Head of caudate nucleus (tissue), 42 donors: ENCODE measurements at places on chromosomes 11 and 22.
A peak's percentile ranks its signal among the peaks of the same experiment; 100 is the strongest.

DNA sequence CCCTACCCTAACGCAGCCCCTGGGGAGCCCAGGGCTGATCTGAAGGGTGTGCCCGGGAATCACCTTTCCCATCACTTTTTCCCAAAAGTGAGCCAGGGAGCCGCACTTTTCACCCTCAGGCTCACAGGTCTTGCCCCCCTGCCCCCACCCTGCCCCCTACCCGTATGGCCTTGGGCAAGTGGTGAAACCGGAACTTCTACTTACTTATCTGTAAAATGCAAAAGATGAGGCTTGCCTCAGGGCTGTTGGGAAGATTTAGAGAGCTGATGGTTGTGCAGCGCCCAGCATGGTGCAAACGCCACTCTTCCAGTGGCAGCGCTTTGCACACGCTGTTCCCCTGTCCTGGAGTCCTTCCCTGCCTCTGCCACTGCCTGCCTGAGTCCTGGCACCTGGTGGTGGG, 8.0 kb downstream of the SYT12 start:
- no peak for DNase-seq

DNA sequence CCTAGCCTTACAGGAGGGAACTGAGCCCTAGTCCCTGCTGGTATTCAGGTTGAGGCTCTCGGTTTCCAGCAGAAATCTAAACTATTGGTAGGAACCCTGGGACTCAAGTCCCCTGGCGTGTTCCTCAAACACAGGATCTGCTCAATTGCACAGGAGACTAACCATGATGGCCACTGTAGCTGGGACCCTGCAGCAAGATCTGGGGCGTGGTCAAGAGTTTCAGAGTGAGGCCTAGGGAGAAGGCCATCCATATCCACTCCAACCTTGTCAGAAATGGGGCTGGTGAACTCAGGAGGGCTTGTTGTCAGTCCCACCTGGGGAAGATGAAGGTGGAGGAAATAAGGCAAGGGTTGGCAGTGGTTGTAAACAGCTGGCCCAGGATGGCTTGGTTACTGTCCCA, 49.9 kb upstream of the PAX6 start:
- DNase-seq = no peak

GRCh38 chr11:7621090-7621489, 52.2 kb downstream of the CYB5R2 start:
- no peak for DNase-seq

DNA sequence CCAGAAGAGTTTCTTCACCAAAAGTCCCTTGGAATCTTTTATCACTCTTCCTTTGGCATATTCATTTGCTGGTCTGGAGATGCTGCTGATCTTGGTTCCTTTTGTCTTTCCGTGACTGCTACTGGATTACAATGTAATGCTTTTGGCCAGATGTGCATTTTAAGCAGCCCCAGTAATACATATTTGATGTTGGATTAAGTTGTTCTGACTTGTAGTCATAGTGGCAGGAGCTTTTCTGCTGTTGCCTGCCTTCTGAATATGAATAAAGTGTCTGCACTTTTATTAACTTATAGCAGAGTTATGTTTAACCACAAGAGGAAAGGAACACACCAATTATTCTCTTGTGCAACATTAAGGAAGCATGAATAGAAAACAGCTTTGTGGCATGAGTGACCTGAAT, 360.0 kb upstream of the DDI1 start:
- no peak for DNase-seq

- DNase-seq = no peak
These were observed 12.0 kb upstream of the ZNF143 start for GRCh38 chr11:9448576-9449352.

- no peak for DNase-seq
These were observed 53.8 kb downstream of the WNT7B start for GRCh38 chr22:45923212-45923611.

- no peak for DNase-seq
These were observed 14.4 kb downstream of the SNAP29 start for GRCh38 chr22:20873214-20873613.

DNA sequence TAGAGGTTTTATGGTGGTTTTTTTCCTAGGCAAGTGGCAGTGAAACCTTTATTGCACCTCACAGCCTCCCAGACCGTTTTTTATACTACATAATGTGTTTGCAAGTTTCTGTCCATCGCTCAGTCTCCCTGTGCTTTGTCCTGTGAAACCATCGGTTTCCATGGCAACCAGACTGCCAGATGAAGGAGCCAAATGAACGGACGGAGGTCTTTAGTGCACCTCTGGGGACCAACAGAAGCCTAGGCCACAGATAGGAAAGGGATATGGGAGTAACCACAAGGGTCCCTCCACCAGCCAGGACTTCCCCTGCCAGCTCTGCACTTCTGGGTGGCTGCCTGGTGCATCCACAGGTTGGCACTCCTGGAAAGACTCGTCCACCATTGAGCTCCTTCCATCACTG, 165.0 kb downstream of the CHST1 start:
- no peak for DNase-seq

DNA sequence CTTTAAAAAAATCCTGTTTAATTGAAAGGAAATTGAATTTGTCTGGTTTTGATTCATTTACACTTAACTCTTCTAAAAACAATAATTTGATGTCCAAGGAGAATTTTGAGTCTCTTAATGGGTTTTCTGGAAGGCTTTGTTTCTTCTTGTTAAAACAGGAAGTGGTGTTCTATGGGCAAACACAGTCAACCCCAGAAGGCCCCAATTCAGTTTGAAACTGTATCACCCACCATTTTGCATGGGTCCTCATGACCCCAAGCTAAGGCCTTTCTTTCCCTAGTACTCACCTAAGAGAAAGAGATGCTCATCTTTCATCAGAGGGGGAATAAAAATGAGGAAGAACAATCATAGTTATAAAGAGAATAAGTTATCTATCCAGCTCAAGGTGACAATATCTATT, 10.6 kb downstream of the FLI1 start:
- DNase-seq = no peak

DNA sequence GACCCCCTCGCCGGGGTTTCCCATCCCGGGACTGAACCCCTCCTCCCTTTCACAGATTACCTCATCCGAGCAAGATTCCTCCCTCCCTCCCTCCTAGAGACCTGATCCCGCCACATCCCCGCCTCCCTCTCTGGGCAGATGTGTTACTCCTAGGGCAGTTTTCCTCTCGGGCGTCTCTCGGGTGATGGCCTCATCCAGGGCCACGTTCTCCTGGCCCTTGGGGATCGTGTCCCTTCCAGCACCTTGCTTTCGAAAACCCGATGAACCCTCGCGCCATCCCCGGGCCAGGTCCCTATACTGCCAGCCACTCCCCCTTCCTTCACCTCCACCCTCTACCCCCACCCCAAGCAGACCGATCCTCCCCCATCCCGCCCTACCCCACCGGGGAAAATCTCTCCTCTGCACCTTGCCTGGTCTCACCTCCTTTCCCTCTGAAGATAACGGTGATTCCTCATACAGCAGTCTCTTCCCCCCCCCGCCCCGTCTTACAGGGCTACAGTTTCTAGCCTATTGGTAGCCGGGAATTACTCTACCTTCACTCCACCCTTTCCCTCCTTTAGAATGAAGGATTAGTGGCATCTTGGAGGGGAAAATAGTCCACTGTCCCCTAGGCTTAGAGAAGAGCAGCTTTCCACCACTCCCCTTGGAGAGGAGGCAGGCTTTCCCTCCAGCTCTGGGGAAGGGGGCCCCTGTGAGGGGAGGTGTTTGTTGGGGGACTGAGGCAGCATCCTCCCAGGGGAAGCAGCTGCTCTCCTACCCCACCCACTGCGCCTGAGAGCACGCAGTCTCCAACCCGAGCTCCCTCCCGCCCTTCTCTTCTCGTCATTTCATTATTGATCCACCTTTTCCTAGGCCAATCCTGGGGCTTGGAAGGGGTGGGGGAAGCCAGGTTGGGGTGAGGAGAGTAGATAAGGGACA, 1.2 kb downstream of the KMT2A start:
- DNase-seq = peak; percentile 41

- no peak for DNase-seq
These were observed 280.4 kb upstream of the CNTN5 start for GRCh38 chr11:98740321-98740720.

- no peak for DNase-seq
These were observed 37.1 kb downstream of the RAB30 start for GRCh38 chr11:83034673-83035014.

GRCh38 chr11:99063331-99063730, 42.6 kb downstream of the CNTN5 start:
- DNase-seq = no peak

DNA sequence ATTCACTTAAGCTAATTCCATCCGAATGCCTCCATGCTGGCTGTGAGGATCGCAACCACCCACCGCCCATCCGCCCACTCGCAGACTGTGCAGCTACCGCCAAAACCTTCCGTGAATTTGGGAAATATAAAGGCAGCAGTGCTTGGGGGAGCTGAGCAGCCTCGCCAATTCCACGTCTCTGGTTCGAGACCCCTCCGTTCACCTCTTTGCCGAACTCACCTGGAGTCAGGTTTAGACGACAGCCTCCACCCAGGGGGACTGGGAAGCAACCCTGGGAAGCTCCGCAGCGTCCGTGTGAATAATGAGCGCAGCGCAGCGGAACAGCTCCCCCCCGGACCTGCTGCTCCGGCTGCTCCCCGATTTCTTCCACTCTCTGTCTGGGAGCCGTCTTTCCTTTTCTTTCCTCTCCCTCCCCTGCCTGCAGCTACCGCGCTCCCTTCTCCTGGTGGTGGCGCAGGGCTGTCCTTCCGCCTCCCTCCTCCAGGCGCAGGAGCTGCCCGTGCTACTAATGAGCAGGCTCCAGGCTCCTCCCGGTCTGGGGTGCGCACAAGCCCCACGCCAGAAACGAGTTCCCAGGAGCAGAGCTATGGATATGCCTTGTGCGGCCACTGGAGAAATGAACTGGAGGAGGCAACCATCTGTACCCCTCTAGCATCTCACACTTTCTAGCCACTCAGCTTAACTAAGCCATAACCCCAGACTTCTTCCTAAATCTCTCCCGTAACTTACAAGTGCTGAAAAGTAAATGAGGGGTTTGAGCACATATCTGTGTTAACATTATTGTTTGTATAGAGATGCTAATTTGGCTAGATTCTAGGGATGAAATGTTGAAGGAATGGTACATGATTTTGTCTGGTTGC, 107.3 kb downstream of the XKR3 start:
- DNase-seq = no peak

DNA sequence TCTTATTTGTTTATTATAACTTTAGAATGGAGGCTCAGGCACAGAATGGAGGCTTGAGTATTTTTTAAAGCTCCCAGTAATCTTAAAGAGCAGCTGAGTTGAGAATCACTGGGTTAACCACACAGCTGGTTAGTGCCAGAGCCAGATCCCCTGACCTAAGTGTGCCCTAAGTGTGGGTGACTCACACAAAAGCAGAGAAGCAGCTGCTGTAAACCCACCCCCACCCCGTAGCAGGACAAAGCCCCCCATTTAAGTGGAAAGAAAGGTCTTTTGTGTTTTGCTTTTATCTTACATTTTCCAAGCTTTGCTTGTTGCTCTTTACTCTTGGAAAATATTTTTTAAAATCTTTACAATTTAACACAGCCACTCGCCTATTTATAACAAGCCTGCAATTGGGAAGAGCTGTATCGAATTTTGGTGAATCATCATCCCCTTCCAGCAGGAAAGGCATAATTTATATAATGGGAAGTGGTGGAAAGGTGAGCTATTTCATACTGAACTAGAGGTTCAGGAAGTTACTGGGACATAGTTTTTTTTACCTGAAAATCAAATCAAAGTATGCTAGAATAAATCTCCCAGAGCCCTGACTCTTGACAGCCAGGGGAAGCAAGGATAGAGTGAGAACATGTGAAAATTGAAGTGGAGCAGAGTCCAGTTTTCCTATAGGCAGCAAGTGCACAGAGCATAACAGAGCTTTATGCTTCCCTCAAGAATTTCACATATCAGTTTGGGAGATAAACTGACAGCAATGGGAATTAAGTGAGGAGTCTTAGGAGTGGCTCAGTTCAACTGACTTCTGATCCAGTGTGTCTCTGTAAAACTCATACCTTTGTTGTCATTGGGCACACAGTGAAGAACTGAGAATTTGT, 405.7 kb downstream of the AASDHPPT start:
- peak; percentile 43 for DNase-seq

- DNase-seq = no peak
These were observed 98.5 kb downstream of the TMEM135 start for GRCh38 chr11:87136236-87136635.

- DNase-seq = no peak
These were observed 41.1 kb downstream of the TNRC6B start for GRCh38 chr22:40218723-40219294.

DNA sequence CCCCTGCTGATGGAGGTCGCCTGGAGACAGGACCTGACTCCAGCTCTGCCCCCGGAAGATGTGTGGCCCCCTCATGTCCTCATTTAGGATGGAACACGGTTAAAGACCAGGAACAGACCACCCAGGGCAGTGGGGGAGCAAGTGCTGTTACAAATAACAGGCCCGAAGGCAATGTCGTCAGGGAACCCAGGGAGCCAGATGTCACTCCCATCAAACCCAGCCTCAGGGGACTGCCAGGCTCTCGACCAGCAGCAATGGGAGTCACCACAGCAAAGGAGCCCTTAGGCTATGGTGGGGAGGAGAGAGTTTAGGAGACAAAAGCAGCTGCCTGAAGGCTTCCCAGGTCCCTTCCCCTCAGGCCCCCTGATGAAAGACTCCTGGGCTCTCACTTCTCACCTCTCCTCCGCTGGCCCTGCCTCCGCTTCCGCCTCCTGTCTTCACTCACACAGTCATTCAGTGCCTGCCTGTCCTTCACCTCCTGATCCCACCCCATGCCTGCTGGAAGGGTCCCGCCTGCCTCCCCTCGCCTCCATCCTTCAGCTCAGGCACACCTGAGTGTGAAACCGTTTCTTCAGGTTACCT, 4.4 kb downstream of the RPS19BP1 start:
- no peak for DNase-seq
